ENCODE measurements at places on chromosomes 7 and 10.

DNA sequence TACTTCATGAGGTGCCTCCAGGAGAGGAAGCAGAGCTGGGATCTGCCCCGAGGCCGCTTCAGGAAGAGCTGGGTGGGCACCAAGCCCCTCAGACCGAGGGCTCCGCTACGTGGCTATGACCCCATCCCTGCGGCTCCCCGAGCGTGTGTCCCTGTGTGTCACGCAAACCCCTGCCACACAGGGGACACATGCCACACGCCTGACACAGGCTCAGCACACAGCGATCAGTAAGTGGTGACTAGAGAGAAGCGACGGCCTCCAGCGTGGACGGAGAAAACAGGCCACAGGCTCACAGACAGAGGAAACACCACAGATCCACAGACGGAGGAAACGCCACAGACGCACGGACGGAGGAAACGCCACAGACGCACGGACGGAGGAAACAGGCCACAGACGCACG, 18.5 kb downstream of the DIP2C start:
- DNase-seq, result no peak

- DNase-seq, result no peak
Observed at GRCh38 chr7:119256001-119256400, 1017.0 kb upstream of the KCND2 start.

DNA sequence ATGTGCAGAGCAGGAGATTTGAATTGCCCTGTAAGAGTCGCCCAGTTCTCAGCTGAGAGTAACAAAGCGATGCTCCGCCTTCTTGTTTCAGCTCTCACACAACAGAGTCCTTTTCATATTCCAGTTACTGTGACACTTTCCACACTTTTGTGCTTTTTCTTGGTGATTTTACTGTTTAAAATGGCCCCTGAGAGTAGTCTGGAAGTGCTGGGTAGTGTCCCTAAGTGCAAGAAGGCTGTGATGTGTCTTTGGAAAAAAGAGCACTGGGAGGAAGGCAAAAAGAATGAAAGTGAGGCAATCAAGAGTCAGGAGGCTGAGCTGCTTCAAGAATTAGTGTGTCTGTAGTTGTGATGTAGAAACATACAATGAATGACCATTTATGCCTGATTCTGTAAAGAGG, 201.2 kb upstream of the SEMA3E start:
- no peak for DNase-seq

- no peak for DNase-seq
Observed at GRCh38 chr7:154583454-154583853, 419.5 kb downstream of the PAXIP1 start.

- DNase-seq, result no peak
Observed at GRCh38 chr10:55283031-55283430, 482.0 kb upstream of the PCDH15 start.

DNA sequence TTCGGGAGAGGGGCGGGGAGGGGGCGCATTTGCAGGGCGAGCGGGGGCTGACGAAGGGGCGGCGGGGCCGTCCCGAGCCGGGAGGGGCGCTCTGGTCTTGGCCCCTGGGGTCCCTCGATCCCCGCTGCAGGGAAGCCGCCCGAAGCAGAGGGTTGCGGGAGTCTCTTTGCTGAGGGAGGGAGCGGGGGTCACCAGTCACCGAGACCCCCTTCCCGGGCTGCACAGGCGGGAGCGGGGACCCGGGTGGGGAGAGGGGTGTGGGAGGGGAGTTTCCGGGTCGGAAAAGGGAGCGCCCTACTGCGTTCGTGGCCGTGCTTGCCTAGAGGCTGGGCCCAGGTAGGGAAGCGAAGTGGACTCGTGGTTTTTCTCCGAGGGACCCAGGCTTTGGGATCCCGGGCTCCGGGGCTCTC, 422 bp downstream of the AP1S1 start:
- no peak for DNase-seq

DNA sequence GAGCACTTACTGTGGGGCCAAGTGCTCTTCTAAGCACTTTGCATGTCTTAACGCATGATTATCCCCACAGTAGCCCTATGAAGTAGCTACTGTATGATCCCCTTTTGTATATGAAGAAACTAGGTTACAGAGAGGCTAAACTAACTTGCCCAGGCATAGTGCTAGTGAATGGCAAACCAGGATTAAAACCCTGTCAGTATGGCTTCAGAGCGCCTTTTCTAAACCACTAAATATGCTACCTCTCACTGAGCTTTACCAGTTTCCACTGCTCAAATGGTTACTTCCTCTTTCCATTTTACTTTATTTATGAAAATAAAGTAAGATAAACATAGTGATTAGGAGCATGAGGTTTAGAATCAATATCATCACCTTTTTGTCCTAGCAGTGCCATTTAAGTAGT, 73.6 kb downstream of the PODXL start:
- DNase-seq, result no peak

DNA sequence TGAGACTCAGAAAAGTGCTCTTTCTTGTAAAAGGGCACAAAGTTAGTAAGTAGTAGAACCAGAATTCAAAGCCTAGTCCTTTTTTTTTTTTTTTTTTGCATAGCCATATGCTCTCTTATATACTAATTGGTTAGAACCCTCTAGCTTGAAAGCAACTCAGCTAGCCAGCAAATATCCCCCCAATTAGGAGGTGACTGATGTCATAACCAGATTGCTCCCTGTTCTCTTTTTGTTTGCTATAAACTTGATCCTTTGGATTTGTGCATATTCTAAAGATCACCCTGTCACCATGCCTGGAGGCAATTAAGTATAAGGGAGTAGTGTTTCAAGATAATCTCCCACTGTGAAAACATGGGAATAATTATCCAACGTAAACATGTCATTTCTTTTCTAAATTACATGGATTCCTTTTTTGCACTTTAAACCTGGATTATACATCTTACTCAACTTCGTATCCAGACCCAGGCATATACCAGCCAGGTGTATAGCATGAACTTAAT, 963.4 kb downstream of the CNTNAP2 start:
- no peak for DNase-seq

DNA sequence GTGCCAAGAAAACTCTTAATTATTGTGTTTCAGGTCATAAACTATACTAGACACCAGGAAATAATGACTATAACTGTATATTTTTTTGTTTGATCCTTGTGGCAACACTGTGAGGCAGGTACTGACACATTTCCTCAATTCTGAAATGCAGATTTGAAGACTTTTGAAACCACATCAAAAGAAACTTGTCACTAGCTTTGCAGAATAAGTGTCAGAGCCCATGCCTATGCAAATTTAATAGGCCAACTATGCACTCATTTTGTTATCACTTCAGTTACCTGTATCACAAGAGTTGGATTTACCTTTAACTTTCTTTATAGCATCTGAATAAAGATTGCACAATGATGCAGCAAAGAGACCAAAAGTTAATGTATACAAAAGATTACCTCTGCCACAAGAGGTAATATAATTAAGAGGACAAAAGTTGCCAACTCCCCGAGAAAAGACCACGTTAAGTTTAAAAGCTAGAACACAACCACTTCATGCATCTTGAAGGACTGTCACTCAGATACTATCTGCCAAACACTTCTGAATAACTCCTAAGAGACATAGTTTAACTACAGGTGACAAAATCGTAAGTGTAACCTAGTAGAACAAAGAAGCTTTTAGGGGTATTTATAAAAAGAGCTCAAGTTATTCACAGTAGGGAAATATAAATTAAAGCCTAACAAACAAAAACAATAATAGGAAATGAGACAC, 80.5 kb downstream of the ELAPOR2 start:
- DNase-seq, result no peak

GRCh38 chr7:79008786-79009185, 444.7 kb downstream of the MAGI2 start:
- DNase-seq, result no peak

- DNase-seq, result no peak
Observed at GRCh38 chr7:124030964-124031363, 1.9 kb downstream of the TMEM229A start.

- no peak for DNase-seq
Observed at GRCh38 chr10:74743401-74743800, 83.0 kb upstream of the KAT6B start.

DNA sequence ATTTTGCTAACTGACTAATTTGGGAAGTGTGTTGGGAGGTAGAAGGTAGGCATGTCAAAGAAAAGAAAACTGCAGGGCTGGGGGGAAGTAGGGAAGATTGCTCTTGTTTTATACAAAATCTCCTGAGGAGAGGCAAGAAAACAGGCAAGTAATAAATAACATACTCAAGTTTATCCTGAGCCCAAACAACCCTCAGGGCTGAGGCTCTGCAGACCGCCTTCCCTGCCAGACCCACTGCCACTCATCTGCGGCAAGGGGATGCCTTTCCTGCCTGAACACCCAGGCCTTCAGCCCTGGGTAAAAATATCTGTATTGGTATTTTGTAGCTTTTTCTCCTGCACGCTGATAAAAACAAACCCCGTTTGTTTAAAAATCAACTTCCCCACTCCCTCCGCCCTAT, 399.8 kb upstream of the NFE2L3 start:
- no peak for DNase-seq

DNA sequence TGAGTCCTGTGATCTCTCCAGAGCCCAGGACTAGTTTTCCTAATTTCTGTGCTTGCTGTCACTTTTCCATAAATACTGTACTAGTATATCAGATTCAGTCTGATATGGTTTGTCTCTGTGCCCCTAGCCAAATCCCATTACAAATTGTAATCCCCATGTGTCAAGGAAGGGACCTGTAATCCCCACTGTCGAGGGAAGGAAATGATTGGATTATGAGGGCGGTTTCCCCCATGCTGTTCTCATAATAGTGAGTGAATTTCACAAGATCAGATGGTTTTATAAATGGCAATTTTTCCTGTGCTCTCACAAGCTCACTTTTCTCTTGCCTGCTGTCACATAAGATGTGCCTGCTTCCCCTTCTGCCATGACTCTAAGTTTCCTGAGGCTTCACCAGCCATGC, 54.8 kb upstream of the IFRD1 start:
- DNase-seq, result no peak

- DNase-seq, result no peak
Observed at GRCh38 chr10:28105561-28105960, 106.7 kb upstream of the ODAD2 start.

Measured in HTR-8/SVneo (cell line).